ENCODE measurements at places on chromosomes 13 and 19. TPM values are rescaled to one million over a fixed set of nuclear protein-coding genes. Genes with fewer than 3 reads are reported as not detected.

DNA sequence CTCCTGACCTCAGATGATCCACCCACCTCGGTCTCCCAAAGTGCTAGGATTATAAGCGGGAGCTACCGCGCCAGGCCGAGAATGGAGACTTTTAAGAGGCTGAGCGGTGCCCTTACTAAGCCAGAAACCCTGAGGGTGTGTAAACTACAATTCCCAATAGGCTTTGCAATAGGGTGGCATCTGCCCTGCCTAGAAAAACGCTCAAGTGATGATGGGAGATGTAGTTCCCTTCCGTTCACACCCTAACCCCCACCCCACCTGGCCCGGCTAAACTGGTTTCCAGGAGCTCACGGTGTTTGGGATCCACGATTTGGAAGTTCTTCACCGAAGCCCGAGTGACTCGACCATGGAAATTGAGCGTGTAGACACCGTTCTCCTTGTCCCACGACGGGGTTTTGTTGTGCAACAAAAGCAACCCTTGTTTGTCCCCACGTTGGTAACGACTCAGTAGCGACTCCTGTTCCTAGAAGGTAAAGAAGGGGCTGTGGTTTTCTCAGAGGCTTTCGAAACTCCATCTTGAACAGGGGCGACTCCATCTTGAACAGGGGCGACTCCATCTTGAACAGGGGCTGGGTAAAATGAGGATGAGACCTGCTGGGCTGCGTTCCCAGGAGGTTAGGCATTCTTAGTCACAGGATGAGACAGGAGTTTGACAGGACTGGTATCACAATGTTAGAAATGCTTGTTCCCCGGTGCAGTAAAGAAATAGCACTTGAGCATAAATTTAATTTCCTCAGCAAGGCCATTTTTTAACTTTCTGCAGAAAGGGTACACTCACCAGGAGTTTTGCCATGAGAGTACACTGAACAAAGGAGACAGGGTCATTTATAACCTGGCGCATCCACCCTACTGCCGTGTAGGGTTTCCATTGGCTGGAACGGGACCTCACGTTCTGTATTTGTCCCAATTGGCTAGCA is 9.8 kb downstream of the PPP1R15A start:
- peaks cover 9% of the 10 kb centered on the region for H3K4me1 ChIP-seq
- H3K27me3 ChIP-seq: no peaks in the 10 kb centered on the region
- H3K36me3 ChIP-seq: no peaks in the 10 kb centered on the region
- H3K4me3 ChIP-seq: no peak overlapping the region

GRCh38 chr19:11208561-11209471 is 11.5 kb upstream of the KANK2 start:
- H3K4me3 ChIP-seq: no peak overlapping the region
- H3K27ac ChIP-seq: no peak overlapping the region
- H3K36me3 ChIP-seq: no peaks in the 10 kb centered on the region

DNA sequence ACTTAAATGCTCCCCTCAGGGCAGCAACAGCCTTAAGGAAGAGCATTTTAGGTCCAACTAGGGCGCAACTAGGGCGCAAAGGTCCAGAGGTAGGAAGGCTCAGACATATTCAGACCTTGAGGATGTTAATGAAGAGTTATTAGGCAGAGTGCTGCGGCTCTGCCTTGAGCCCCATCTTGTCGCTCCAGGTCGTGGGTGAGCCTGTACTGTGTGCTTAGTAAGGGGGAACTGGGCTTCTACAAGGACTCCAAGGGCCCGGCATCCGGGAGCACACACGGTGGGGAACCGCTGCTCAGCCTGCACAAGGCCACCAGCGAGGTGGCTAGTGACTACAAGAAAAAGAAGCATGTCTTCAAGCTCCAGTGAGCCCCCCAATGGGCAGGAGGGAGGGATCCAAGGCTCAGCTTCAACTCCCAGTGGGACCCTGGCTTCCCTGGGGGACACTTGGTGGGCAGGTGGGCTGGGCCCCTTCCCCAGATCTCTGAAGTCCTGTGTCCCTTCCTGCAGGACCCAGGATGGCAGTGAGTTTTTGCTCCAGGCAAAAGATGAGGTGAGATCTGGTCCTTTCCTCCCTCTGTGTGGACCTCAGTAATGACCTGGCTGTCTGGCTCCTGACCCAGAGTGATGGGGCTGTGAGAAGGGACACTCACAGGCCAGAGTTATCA is 4.7 kb upstream of the SHKBP1 start:
- peaks cover 47% of the 10 kb centered on the region for H3K27me3 ChIP-seq
- H3K36me3 ChIP-seq: no peaks in the 10 kb centered on the region
- no peaks in the 10 kb centered on the region for H3K4me1 ChIP-seq
- no peak overlapping the region for H3K4me3 ChIP-seq

ZNF8 gene
- total RNA-seq: 24.0 TPM

ZNF534 gene
- 0.62 TPM for total RNA-seq

DNA sequence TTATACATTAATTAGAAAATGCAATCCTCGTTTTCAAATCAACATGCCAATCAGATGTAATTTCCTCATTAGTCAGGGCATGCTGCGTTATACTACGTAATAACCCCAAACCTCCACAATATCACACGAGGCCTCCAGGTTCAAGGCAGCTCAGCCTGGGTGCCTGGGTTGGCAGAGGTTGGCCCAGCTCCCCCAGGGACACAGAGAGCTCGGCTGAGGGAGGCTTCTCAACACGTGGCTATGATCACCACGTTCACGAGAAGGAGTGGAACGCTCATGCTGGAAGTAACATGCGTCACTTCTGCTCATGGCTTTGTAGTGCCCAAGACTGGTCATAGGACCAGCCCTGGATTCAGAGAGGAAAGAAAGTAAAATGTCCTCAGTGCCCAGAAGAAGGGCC is 144.9 kb upstream of the SOX1 start:
- H3K27me3 ChIP-seq: no peaks in the 10 kb centered on the region
- H3K4me1 ChIP-seq: no peaks in the 10 kb centered on the region
- DNase-seq: no peak
- no peak overlapping the region for H3K27ac ChIP-seq
- no peak overlapping the region for H3K4me3 ChIP-seq
- no peaks in the 10 kb centered on the region for H3K36me3 ChIP-seq

DNA sequence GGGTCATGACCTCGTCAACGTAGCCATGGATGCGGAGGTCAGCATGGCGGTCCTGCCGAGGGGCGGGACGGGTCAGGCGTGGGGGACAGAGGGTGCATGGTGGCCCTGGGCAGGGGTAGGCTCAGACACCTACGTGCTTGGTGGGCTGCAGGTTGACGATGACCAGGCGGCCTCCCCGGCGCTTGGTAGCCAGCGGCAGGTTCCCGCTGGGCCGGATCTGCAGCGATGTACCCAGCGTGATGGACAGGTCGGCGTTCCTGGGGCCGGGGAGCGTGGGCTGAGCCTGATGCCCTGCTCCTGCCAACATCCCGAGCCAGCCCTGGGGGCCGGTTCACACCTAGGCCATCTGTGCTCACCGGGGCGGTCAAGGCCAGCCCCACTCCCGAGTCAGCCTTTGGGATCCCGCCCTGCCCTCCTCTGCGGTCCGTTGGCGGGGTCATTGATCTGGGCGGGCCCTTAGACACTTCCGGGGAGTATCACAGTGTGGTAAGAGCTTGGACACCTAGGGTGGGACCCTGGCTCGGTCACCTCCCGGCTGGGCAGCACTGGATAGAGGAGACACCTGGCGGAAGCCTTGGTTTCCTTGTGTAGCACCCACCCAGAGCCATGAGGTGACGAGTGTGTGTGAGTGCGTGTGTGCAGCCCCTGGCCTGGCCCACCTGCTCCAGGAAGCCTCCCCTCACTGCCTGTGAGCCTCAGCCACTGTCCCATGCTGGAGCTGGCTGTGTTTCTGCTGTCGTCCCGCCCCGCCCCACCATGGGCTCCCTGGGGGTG is 7.3 kb downstream of the SIRT6 start:
- DNase-seq: no peak
- H3K4me1 ChIP-seq: no peaks in the 10 kb centered on the region
- H3K36me3 ChIP-seq: no peaks in the 10 kb centered on the region
- no peak overlapping the region for H3K4me3 ChIP-seq
- no peak overlapping the region for H3K27ac ChIP-seq

DNA sequence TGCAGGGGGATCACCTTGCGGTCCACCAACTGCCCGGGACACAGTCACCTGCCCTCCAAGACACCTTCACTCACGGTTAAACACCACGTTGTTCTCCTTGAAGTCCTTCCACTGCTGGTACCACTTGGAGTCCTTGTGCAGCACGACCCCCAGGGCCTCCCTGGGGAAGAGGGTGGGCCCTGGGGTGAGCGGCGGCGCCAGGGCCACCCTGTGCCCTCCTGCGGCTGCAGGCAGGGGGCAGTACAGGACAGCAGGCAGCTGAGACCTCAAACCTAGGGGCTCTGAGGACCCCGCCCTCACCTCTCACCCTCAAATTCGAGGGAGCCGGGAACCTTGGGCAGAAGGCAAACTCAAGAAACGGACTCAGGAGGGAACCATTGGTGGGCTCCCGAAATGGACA is 7.5 kb upstream of the CTXN1 start:
- no peaks in the 10 kb centered on the region for H3K27me3 ChIP-seq
- no peak for DNase-seq

DNA sequence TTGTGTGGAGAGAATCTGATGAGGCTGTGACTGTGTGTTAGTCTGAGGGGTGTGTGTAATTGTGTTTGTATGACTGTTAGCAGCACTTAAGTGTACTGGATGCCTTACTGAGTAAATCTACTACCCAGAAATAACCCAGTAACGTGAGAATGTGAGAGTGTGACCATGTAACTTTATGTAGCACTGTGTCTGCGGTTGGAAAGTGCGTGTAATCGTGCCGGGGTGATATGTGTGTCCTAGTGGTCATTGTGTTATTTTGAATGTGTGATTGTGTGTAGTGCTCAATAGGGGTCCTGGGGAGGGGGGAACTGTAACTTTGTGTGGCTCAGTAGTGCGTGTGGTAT is 550 bp downstream of the ZNF383 start:
- H3K4me1 ChIP-seq: no peaks in the 10 kb centered on the region
- H3K4me3 ChIP-seq: peak overlapping the region; percentile 97
- no peaks in the 10 kb centered on the region for H3K36me3 ChIP-seq
- no peaks in the 10 kb centered on the region for H3K27me3 ChIP-seq
- no peak for DNase-seq

DNA sequence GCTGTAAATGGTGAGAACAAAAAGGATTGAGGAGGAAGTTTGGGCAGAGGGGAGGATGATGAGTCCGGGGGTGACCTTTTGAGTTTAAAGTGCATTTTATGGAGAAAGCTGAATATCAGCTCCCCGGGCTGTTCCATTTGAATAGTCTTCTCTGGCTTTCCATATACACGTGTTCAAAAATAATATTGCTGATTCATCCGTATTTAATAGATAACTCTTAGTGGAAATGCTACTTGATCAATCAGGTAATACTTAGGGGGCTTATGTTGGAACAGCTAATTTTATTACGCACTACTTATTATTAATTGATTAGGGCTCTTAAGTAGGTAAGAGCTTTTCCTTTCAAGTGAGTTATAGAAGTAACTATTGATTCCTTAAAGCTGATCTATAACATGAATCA is 76.4 kb downstream of the ERCC5 start:
- no peak for DNase-seq
- H3K4me3 ChIP-seq: no peak overlapping the region
- H3K27ac ChIP-seq: no peak overlapping the region
- no peaks in the 10 kb centered on the region for H3K4me1 ChIP-seq

GRCh38 chr13:40478775-40479174 is 187.7 kb downstream of the FOXO1 start:
- H3K36me3 ChIP-seq: no peaks in the 10 kb centered on the region
- no peak for DNase-seq
- H3K27me3 ChIP-seq: no peaks in the 10 kb centered on the region
- no peak overlapping the region for H3K27ac ChIP-seq
- H3K4me3 ChIP-seq: no peak overlapping the region

All from neural progenitor cell (in vitro differentiated cells).